ENCODE measurements at places on chromosomes 2 and 18.
A peak's percentile ranks its signal among the peaks of the same experiment; 100 is the strongest.

DNA sequence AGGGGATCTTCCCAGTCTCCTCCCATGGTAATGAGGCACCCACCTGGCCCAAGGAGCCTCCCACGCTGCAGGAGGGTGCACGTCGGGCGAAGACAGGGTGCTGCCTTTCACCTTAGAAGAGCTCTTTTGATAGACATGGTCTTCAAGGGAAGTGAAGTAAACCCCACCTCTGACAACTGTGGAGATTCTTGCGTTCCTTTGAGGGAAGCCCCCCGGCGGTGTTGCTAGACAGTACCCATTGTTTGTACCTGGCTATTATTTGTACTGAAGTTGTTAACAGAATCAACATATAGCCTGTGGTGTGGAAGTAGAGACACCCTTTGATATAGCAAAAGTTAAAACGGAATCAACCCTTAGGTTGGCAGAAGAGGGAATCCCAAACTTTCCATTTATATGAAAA, 648.0 kb downstream of the GALR1 start:
- no peak for DNase-seq

GRCh38 chr2:15711126-15711860, 119.6 kb downstream of the DDX1 start:
- DNase-seq: no peak

DNA sequence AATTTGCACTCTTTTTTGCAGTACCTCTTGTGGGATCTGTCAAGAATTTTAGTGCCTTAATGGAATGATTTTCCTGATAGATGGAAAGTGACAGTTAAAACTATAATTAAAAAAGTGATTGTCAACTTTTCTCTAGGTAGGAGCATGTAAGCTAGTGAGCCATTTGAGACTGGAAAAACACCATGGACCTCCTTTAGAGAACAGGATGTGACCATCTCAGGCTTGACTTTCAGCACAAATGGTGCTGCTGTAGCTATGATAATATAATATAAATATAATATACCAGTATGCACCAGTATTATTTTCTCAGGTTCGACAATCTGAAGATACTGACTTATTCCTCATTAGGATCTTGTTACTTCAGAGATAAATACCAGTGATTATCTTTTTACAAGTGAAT, 27.8 kb downstream of the ZNF236 start:
- DNase-seq: no peak

GRCh38 chr2:182973441-182974352, 64.6 kb downstream of the NCKAP1 start:
- DNase-seq: no peak

- peak; percentile 19 for DNase-seq
Measured at GRCh38 chr2:128442891-128443302, 124.2 kb upstream of the HS6ST1 start.

DNA sequence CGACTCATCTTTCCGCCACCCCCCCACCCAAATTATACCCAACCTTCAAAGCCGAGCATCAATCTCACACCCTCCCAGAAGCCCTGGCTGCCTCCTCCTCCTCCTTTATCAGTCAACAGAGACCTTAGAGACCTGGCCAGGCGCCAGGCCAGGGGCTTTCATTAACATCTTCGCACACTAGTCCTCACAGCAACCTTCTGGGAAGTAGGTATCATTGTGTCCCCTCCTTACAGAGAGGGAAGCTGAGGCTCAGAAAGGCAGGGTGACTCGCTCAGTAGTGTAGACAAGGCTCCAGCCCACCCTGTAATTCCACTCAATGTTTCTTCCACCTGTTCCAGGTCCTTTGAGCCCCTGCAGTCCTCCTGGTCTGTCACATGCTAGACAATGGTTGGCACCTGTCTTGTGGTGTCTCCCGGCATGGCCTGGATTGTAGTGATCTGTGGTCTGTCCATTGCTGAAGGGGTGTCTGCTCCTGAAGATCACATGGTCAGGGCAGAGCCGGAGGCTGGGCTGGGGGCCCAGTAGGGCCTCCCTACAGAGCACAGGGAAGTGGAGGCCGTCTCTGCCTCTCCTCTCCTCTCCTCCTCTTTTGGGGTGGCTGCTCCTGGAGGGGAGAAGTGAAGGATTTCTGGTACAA, 36.0 kb downstream of the KLHL29 start:
- no peak for DNase-seq

All from iris pigment epithelial cell (primary cell).